ENCODE measurements at places on chromosomes 3 and 15. TPM values are rescaled to one million over a fixed set of nuclear protein-coding genes. Genes with fewer than 3 reads are reported as not detected.

Gene ZNF717
- 27.5 TPM for polyA plus RNA-seq

Gene CEP19
- 4.9 TPM for polyA plus RNA-seq

Gene GAP43
- polyA plus RNA-seq = 0.30 TPM

Gene NEO1
- polyA plus RNA-seq = 167 TPM

Gene ZDHHC23
- 20.9 TPM for polyA plus RNA-seq

Gene ST8SIA2
- 5.3 TPM for polyA plus RNA-seq

Gene TNFSF10
- 42.4 TPM for polyA plus RNA-seq

Gene TPRG1
- 0.68 TPM for polyA plus RNA-seq

Gene PLA2G4B
- polyA plus RNA-seq = 16.4 TPM

Gene PLS1
- 28.9 TPM for polyA plus RNA-seq

Gene MST1R
- polyA plus RNA-seq = 2.8 TPM

Gene TXNRD3
- 22.0 TPM for polyA plus RNA-seq

Gene SHC4
- polyA plus RNA-seq = 3.1 TPM

Gene GP5
- 0.40 TPM for polyA plus RNA-seq

Gene ADPGK
- polyA plus RNA-seq = 71.7 TPM

Gene MBNL1
- 56.6 TPM for polyA plus RNA-seq

Gene CAND2
- 7.5 TPM for polyA plus RNA-seq

Gene GPR171
- polyA plus RNA-seq = not detected

Gene DYNC1LI1
- polyA plus RNA-seq = 38.2 TPM

Gene PLOD2
- polyA plus RNA-seq = 171 TPM

Gene GPR27
- 8.7 TPM for polyA plus RNA-seq

Gene PLSCR5
- not detected for polyA plus RNA-seq

Gene GPR149
- polyA plus RNA-seq = not detected

Gene TCF12
- 194 TPM for polyA plus RNA-seq

Gene DAG1
- 104 TPM for polyA plus RNA-seq

Gene CRABP1
- polyA plus RNA-seq = 32.3 TPM

Gene NAALADL2
- polyA plus RNA-seq = 19.9 TPM

Data from left kidney (tissue), 8 donors.